ENCODE measurements at places on chromosomes 16 and 17.

DNA sequence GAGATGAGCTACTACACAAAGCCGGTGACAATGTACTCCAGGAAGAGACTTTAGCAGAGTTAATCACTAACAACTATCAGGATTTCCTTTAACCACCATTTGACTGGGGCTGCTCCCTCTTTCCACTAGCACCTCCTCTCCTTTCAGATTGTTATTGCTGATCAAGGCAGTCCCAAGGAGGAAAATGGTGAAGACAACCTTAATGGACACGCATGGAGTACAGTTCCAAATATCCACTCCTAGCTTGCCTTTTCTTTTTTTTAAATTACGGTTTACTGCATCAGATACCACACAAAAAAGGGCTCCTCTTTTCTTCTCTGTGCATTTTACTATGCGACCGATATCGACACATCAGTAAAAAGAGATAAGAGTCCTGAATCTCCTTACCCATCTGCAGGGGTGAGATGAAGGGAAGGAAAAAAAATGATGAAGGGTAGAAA, 30.9 kb downstream of the FAM222B start:
- peak; percentile 31 for DNase-seq

- no peak for DNase-seq
Measured at GRCh38 chr17:77634710-77635109, 323.8 kb upstream of the TNRC6C start.

- no peak for DNase-seq
Measured at GRCh38 chr16:81655469-81656162, 123.5 kb upstream of the PLCG2 start.

GRCh38 chr17:32510466-32510865, 23.7 kb downstream of the CDK5R1 start:
- no peak for DNase-seq

DNA sequence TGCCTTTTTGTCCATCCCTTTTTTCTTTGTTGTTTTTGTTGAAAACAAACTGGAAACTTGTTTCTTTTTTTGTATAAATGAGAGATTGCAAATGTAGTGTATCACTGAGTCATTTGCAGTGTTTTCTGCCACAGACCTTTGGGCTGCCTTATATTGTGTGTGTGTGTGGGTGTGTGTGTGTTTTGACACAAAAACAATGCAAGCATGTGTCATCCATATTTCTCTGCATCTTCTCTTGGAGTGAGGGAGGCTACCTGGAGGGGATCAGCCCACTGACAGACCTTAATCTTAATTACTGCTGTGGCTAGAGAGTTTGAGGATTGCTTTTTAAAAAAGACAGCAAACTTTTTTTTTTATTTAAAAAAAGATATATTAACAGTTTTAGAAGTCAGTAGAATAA, 4.9 kb downstream of the SOX9 start:
- DNase-seq, result no peak

- peak; percentile 54 for DNase-seq
Measured at GRCh38 chr16:56603589-56603988, 4.8 kb upstream of the MT2A start.

DNA sequence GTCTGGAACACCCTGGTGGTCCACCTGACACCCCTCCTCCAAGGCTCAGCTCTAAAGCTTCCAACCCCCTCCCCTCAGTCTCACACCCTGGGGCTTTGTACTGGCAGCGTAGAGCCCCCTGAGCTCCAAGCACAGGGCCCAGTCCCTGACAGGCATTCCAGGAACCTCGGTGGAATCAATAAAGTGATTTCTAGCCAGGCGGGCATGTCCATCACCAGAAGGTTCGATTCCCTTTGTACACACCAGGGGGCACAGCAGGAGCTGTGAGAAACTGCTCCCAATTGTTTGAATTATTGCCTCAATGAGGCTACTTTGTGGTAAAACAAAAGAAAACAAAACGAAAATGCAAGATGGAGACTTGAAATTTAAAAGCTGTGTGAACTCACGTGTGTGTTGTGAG, 51.8 kb downstream of the SMPD3 start:
- peak; percentile 58 for DNase-seq

DNA sequence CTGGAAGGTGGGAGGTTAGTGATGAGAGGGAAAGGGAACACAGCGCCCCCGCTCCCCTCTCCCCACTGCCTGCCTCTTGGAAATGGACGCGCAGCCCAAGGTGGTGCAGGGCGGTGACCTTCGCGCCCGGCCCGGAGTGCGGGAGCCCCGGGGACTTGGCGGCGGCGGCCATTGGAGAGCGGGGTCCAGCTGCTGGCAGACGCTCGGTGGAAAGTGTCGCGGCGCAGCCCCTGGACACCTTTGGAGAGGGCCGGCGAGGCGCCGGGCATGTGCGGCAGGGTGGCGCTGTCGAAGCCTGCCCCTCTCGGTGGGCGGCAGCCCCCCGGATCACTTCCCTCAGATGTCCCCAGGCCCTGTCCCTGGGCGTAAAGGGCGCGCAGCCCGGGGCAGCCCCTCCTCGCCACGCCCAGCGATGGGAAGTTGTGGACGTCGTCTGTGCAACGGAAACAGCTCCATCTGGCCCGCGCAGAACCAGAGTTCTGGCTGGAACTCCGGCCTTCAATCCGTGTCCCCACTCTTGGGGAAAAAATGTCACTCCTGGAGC, 16.7 kb downstream of the SALL1 start:
- DNase-seq, result no peak

DNA sequence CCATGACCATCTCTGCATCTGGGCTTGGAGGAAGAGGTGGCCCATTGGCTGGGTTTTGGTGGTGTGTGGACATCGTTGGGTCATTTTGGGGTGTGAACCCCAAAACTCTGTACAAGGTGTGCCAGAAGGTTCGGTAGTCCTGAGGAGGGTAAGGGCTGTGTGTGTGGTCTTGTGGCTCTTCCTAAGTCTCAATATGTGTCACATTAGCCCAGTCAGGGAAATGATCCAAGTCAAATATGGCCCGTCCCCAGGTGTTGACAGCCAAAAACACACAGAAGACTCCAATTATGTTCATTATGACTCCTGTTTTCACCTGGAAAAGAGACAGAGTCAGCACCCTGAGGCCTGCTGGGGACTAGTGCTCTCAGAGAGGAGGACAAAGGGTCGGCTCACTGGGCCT, 27.1 kb downstream of the SLC13A5 start:
- DNase-seq, result no peak

DNA sequence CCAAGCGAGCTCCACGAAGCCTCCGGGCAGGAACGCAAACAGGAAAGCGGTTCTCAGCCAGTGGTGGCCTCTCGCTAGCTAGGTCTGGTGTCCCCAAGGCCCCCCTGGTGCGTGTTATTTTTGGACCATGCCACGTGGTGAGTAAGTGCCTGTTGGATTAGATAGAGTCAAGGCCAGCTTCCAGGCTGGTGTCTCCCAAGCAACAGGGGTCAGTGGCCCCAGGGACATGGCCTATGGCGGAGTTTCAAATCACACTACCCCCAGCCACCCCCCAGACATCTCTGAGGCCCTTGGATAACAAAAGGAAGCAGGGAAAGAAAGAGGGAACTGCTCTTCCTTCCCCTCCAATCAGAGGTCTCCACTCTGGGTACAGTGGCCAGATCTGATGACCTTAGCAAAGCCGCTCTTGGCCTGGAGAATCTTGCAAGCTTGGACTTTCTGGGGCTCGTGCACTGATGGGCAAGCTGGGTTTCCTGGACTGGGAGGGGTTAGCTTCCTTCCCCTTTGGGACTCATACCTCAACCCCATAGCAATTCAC, 58.2 kb downstream of the MAF start:
- DNase-seq, result no peak

DNA sequence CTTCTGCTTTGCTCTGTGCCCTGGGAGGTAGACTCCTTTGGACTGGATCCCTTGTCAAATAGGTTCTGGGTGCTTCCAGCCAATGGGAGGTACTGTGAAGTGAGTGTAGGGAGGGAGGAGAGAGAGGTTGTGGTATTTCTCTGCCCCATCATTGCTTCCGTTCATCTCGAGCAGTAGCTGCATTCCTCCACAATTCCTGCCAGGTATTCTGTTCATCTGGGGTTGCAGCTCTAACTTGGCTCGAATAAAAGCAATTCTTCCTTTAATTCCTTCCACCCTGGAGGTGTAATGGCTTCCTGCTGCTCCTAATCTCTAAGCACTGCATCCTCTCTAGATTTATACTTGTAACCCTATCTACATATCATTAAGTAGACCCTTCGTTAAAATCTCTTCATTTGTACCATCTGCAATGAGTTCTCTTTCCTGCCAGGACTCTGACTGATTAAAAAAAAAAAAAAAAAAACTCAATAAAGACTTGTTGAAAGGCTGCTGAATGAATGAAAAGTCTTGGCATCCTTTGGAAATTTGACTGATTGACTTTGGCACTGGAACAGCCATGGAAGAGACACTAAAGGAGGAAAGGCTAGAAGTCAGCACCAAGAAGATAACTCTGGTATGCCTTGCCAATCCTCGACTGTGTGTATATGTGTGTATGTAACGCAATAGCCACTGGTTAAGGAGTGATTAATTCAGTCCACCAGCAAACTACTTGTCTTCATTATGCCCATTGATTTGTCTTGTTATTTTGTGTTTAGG, 616.9 kb upstream of the SOX9 start:
- no peak for DNase-seq

DNA sequence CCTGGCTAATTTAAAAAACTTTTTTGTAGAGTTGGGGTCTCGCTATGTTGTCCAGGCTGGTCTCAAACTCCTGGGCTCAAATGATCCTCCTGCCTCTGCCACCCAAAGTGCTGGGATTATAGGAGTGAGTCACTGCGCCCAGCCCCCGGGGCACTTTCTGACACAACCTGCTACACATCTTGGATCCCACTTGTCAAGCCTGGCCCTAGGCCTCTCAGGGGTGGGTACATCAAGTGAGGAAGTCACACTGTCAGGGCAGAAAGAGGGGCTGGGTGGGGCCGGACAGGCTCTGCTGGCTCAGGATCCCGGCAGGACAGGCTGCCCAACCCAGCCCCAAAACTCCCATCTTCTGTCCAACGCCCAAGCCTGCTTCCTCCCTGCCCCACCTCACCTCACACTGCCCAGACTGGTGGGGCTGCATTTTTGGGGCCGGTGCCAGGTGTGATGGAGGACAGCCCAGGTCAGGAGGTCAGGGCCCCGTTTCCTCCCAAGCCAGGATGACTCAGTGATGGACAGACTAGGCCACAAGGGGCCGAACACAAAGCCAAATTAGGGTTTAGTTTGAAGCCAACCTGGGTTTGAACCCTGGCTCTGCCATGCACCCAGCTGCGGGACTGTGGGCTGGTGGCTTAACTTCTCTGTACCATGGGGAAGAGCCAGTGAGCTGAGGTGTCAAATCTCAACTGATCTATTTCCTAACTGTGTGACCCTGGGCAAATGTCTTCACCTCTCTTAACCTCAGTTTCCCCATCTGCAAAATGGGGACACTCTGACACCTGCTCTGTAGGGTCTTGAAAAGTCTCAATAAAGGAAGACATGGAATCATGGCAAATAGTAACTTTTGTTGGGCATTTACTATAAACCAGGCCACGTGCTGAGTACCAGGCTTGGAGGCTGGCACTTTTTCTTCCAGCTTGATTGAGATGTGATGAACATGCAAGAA, 8.9 kb upstream of the PPL start:
- DNase-seq, result no peak

- DNase-seq, result no peak
Measured at GRCh38 chr16:84098939-84099338, 17.8 kb downstream of the MBTPS1 start.

- DNase-seq, result no peak
Measured at GRCh38 chr17:4641297-4642195, at the start of gene ALOX15. Gene ALOX15, minus strand, starts transcription at chr17:4641678. Its CDS starts 27 bp downstream, at chr17:4641651.

DNA sequence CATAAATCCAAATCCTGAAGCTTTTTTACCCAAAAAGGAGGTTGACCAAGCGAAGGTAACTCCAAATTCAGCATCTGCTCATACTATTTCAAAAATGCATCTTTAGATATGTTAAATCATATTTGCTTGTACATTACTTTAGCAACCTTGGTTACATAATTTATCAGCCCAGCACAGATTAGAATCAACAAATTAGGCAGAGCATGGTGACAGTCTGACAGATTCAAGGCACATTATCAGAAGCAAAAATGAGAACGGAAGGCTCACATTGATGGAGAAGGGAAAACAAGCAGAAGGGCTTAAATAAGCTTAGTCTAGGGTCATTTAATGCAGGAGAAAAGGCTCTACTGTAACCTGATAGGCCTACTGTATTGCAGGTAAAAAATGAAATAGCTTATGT, 3.9 kb upstream of the KCNJ2 start:
- no peak for DNase-seq

Data from hematopoietic multipotent progenitor cell treated with erythropoietin and hydrocortisone succinate and interleukin-3 and kit ligand, for 8 days (in vitro differentiated cells).